ENCODE measurements at places on chromosomes 13 and 19.

DNA sequence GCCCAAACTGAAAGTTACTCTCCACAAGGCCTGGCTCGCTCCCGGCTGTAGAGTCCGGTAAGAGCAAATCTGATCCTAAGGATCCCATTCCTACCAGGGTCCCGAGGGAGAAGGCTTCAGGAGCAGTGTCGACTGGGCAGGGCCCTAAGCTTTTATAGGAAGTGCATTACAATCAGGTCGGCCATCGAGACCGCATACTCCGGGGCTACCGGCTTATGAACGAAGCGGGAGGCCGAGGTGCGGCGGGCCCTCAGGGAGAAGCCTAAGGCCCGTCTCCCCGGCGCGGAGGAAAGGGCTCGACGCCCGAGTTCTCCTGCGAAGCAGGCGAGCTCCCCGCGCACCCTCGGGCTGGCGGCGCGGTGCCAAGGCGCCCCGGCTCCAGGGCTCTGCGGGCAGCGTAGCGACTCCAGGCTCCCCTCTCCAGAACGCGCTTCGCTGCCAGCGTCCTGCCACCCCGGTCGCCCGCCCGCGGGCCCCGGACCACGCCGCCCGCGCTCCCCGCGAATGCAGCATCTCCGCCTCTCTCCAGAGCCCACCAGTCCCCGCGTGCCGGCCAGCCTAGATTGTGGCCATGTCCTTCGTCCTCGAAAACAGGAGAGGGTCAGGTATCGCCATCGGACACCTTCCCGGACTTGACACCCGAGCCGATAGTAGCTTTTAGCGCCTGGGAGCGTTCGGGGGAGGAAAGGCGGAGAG is 1.4 kb downstream of the EFNB2 start:
- peak; percentile 51 for DNase-seq

GRCh38 chr13:44231786-44232516 is 141.7 kb upstream of the SERP2 start:
- DNase-seq: no peak

GRCh38 chr19:10289836-10290356 is at the start of gene ICAM5:
Gene ICAM5, plus strand, starts transcription at chr19:10289952. Its CDS starts 92 bp downstream, at chr19:10290044.
- DNase-seq: no peak

- no peak for DNase-seq
Observed at GRCh38 chr13:89968470-89968869, 1379.0 kb upstream of the MIR17HG start.

DNA sequence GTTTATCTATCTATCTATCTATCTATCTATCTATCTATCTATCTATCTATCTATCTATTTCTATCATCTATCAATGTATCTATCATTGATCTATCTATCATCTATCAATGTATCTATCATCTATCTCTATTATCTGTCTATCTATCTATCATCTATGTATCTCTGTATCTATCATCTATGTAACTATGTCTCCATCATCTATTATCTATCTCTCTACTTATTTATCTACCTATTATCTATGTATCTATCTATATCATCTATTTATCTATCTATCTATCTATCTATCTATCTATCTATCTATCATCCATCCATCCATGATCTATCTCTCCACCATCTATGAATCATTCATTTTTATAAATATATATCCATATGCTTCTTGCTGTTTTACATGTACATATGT is 15.8 kb downstream of the CYP4F3 start:
- DNase-seq: no peak

DNA sequence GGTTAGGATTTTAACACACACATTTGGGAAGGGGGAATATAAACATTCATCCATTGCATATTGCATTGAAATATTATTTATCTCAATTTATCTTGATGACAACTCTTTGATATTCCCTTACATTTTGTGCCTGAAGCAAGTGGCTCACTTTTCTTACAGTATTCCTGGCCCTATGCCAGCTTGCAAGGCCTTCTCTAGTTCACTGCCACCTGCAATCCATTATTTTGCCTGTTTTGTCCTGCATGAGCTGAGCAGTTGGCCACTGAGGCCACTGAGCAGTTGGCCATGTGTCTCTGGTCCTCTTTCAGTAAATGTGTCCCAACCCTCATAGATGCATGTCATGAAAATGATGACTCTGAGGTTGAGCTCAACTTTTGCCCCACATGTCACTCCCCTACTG is 49.8 kb downstream of the CBY2 start:
- DNase-seq: no peak

DNA sequence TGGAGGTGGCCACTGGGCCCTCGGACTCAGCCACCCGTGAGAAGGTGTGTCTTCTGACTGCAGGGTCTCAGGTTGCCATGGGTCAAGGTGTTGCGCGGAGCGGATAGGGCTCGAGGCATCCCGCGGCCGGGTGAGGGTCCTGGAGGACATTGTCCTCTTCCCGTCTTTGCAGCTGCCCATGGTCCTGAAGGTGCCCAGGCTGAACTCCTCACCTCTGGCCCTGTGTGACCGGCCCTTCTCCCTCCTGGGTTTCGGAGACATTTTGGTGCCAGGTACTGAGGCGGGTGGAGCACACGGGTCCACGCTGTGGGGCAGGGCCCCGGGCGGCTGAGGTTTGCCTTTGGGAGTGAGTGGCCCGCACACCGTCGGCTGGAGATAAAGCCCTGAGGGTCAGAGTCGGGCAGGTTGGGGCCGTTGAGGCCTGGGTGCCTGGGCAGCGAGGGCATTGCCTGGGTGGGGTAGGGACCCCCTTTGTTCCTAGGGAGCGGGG is 15.6 kb upstream of the TMPRSS9 start:
- no peak for DNase-seq

DNA sequence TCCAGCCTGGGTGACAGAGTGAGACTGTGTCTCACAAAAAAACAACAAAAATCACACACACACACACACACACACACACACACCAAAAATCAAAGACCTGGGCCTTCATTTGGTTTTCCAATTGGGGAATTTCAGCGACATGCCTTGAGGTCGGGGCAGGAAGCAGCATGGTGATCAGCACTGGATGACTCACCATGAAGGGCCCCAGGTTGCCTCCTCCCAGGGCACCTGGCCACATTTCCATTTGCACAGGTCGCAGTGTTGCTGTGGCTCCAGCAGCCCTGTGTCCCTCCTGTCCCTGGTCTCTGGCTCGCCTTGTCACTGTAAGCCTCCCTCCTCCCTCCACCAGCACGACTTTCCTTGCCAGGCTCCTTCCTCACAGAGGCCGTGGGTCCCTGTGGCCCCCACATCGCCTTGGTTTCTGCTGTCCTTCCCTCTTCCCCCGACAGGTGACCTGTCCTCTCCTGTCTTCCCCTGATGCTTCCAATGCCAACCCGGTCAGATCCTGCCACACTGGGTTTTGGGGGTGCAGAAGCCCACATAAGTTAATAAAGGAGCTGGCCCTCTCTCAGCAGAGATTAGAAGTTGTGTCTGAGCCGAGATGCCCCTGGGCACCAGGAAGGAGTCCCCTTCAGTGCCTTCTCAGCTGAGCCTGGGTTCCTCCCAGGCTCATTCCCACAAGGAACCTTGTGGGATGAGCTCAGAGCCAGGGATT is 66.7 kb downstream of the GPR12 start:
- DNase-seq: no peak

DNA sequence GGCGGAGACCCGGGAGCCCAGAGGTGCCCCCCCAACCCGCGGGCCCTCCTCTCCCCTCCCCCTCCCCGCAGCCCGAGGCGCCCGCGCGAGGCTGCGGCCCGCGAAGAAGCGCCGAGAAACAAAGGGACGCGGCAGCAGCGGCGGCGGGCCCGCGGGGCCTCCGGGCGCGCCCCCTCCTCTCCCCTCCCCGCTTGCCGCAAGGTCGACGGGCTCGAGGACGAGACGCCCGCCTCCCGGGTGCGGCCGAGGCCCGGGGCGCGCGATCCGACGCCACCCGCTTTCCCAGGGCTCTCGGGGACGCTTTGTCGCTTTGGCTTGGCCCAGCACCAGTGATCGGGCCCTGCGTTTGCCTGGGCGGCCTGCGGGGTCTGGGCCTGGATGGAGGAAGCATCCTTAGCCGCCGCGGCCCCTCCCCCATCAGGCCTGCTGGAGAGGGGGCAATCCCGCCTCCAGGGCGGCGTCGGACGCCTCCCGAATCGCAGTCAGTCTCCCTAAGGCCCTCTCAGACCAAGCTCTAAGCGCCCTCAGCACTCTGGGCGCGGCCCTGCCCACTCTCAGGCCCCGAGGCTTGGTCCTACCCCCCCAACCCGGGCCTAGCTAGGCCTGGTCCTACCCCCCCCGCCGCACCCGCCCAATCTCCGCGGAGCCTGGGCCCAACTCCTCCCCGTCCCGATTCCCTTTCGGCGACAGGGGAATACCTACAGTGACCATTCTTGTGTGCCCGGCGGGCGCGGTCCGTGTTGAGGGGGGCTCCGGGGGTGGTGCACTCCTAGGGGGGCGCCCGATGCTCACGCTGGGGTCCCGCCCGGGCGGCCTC is 740 bp downstream of the ELAVL3 start:
- DNase-seq: peak; percentile 61

DNA sequence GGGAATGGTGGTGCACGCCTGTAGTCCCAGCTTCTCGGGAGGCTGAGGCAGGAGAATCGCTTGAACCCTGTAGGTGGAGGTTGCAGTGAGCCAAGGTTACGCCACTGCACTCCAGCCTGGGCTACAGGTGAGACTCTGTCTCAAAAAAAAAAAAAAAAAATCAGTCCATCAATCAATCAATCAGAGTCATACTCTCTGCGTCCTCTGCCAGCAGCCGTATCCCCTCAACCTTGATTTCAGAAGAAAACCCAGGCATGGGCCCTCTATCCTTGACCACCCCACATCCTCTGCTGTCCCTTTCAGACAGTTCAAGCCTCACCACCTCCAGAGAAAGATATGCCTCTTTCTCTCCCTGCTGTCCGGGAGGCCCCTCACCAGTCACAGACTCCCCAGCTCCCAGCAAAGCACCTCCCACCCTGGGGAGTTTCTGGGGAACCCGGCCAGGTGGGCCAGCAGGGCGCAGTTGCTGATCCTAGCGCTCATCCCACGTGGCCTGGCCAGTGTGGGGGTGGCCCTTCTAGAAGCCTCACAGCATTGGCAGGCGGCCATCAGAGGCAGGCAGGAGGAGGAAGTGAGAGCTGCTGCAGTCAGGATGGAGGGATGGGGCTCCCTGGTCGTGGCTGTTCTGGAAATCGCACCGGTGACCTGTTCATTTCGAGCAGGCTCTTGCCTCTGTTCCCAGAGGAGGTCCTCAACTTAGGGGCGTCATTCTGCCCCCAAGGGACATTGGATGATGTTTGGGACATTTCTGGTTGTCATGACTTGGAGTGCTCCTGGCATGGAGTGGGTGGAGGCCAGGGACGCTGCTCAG is 10.2 kb upstream of the JSRP1 start:
- peak; percentile 30 for DNase-seq

GRCh38 chr19:34997071-34997617 is 3.0 kb upstream of the GRAMD1A start:
- DNase-seq: no peak

GRCh38 chr19:862581-863314 is 3.3 kb downstream of the CFD start:
- DNase-seq: no peak

DNA sequence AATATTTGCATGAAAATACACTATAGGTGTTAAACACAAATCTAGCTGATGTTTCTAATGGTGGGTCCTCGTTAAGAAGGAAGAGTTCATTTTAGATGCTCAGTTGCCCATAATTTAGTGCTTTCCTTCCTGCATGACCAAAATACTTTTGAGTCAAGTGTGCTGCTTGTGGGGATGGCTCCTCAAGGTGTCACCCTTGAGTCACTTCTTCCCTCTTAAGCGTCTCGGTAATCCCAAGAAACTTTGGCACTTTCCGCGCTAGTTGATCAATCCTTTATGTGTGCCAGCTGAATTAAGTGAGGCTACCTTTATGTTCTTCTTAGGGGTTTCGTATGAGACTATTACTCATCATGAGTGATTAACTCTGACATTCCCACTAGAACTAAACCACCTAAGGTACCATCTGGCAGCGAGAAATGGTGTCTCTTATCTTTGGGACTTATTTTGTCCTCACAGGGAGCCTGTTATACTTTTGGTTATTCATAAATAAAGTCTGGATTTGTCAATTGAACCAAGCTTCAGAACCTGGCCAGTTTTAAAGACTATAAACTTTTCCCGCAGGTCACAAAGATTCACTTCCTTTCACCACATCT is 106.8 kb downstream of the NHLRC3 start:
- peak; percentile 52 for DNase-seq

- DNase-seq: no peak
Observed at GRCh38 chr13:51549050-51549449, 35.2 kb upstream of the WDFY2 start.

GRCh38 chr19:17103177-17103576 is 27.6 kb downstream of the MYO9B start:
- DNase-seq: no peak

GRCh38 chr19:56973713-56974555 is 133.4 kb upstream of the PEG3 start:
- no peak for DNase-seq

GRCh38 chr13:90723381-90723780 is 624.1 kb upstream of the MIR17HG start:
- DNase-seq: no peak

- no peak for DNase-seq
Observed at GRCh38 chr19:30059741-30060457, 117.9 kb downstream of the URI1 start.

GRCh38 chr19:28700176-28700575 is 512.8 kb downstream of the UQCRFS1 start:
- no peak for DNase-seq

- DNase-seq: peak; percentile 80
Observed at GRCh38 chr19:4057931-4058692, 8.6 kb downstream of the ZBTB7A start.
